ENCODE measurements at places on chromosomes 16 and 17.

DNA sequence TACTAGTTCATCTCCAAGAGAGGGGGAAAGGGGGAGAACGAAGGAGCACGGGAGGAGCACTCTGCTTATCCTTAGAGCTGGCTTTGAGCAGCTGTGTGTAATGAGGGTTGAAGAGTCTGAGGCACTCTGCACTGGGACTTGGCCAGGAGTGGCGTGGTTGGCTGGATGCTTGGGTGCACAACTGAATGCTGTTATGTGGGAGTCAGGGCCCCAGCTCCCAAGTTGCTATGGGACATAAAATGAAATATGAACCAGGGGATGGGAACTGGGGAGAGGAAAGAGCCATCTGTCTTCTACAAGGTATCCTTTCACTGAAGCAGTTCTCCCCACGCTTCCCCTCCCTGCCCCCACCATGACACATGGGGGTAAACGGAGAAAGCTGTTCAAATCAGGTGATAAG, 105.9 kb upstream of the ANKFN1 start:
- peak; percentile 90 for DNase-seq

- peak; percentile 86 for DNase-seq
Measured at GRCh38 chr17:39401412-39402243, at the start of gene FBXL20. TSS of gene FBXL20 (minus strand) at chr17:39401626. CDS start at chr17:39401402, 224 bp downstream.

- DNase-seq = no peak
Measured at GRCh38 chr16:74766729-74767128, 7.9 kb downstream of the FA2H start.

GRCh38 chr16:31050280-31051030, 17.1 kb downstream of the STX4 start:
- DNase-seq = peak; percentile 12

DNA sequence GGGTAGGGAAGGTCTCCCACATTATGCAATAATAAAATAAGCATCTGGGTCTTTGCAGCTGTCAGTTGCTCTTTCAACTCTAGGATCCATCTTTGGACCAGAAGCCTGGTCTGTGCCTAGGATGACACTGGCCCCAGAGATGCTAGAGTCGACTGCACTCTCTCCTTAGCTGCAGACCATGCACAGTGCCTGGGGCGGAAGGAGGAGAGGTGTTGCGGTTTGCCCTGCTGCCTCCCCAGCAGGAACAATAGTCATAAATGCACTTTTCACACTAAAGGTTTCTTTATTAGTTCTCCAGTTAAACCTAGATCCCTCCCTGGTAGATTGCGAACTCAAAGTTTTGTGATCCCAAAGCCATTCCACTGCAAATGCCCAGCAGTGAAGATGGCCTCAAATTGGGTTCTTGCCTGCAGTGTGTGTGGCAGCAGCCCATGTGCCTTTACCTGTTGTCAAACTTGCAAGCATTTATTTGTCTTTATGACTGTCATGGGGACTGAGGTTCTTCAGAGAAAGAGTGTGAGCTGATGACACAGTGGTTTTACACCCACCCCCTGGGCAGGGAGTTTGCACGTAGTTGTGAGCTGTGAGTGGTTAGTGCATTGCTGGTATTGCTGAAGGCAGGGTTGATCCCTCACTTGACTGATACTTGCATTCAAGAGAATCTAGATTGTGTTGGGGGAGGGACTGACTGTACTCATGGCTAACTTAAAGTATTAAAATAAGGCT, 10.3 kb downstream of the ATXN1L start:
- no peak for DNase-seq

DNA sequence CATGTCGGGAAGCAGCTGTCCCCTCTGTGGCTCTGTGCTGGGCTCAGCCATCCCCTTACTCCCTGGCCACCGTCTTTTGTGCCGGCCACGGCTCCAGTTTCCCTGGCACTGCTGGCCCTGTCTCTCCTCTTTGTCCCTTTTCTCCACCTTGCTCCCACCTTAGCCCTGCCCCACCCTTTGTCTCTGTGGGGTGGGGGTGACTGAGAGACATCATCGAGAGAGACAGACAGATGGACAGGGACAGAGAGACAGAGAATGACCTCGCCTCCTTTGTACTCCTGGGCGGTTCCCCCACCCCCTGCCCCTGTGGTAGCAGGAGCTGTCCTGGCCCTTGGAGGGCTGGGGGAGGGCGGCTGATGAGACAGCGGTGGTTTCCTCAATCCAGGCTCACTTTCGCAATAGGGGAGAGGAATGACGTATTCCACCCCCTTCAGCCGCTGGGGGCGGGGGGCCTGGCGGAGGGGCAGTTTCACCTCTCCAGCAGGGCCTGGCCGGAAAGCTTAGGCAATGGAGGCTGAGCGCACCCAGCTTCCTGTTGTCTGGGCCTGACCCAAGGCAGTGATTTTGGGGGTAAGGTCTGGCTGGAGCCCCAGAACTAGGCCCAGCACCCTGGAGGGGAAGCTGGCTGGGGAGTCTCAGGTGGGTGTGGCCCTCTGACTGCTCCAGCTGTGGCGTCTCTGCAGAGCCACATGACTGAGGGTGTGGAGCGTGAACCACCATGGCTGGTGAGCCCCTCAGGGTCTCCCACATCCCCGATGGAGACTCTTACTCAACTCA, 7.3 kb downstream of the FMNL1 start:
- DNase-seq = no peak

All from NCI-H524 (cell line).